ENCODE measurements at places on chromosomes 16 and 17. TPM values are rescaled to one million over a fixed set of nuclear protein-coding genes. Genes with fewer than 3 reads are reported as not detected.

GRCh38 chr17:46143827-46144236, 49.4 kb downstream of the KANSL1 start:
- no peaks in the 10 kb centered on the region for H3K36me3 ChIP-seq
- no peak for DNase-seq
- no peak overlapping the region for H3K27ac ChIP-seq
- H3K4me3 ChIP-seq, result no peak overlapping the region
- H3K27me3 ChIP-seq, result peaks cover 7% of the 10 kb centered on the region

- H3K4me3 ChIP-seq, result no peak overlapping the region
- no peaks in the 10 kb centered on the region for H3K4me1 ChIP-seq
- no peaks in the 10 kb centered on the region for H3K36me3 ChIP-seq
- no peak for DNase-seq
- no peak overlapping the region for H3K27ac ChIP-seq
Observed at GRCh38 chr16:48862087-48862532, 252.1 kb upstream of the N4BP1 start.

DNA sequence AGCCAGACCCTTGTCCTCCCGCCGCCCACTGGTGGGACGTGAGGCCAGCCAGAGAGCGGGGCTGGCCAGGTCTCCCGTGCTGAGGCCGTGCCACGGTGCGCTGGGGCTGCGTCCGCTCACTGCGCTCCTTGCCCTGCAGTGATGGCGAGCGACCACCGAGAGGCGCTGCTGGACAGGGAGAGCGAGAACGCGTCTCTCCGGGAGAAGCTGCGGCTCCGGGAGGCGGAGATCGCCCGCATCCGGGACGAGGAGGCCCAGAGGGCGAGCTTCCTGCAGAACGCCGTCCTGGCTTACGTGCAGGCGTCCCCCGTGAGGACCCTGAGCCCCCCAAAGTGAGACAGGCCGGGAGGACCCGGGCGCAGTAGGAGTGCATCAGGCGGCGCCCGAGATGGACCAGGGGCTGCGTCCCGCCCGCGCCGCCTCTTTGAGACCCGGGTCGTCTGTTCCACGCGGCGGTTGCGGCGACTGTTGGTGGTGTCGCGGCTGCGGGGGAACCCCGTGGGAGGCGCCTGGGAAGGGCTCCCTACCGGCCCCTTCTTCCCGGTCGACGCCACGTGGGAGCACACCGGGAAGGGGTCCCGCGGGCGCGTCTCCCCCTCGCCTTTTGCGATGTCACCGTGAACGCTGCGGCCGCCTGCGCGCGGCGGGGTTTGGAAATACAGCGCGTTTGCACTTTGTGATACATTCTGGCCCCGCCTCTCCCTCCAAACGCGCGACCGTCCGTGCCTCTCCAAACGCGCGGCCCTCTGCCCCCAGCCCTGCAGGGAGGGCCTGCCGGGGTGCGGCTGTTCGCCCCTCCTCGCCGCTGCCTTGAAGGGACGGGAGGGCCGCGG, 792 bp upstream of the RAC3 start:
- peaks cover 8% of the 10 kb centered on the region for H3K27me3 ChIP-seq
- peaks cover 3% of the 10 kb centered on the region for H3K4me1 ChIP-seq
- no peak overlapping the region for H3K27ac ChIP-seq
- H3K4me3 ChIP-seq, result peak overlapping the region; percentile 57

The KCNG4 gene
- not detected for total RNA-seq

The PYDC1 gene
- not detected for total RNA-seq

- DNase-seq, result no peak
- no peak overlapping the region for H3K27ac ChIP-seq
- peaks cover 41% of the 10 kb centered on the region for H3K4me1 ChIP-seq
Observed at GRCh38 chr17:76411247-76411646, 26.8 kb downstream of the SPHK1 start.

- no peak for DNase-seq
- H3K27ac ChIP-seq, result no peak overlapping the region
- H3K36me3 ChIP-seq, result peaks cover 4% of the 10 kb centered on the region
- no peaks in the 10 kb centered on the region for H3K4me1 ChIP-seq
- no peaks in the 10 kb centered on the region for H3K27me3 ChIP-seq
Observed at GRCh38 chr17:14693382-14693781, 392.5 kb downstream of the HS3ST3B1 start.

The GAS2L2 gene
- total RNA-seq, result 0.27 TPM

- H3K27me3 ChIP-seq, result no peaks in the 10 kb centered on the region
- no peaks in the 10 kb centered on the region for H3K36me3 ChIP-seq
- no peak overlapping the region for H3K27ac ChIP-seq
- H3K4me3 ChIP-seq, result no peak overlapping the region
- H3K4me1 ChIP-seq, result peaks cover 3% of the 10 kb centered on the region
Observed at GRCh38 chr17:3735515-3735914, 11.8 kb downstream of the HASPIN start.

The CIITA gene
- total RNA-seq, result 0.69 TPM

GRCh38 chr16:71297341-71297634, 8.1 kb upstream of the CMTR2 start:
- H3K4me3 ChIP-seq, result no peak overlapping the region
- DNase-seq, result no peak
- H3K27me3 ChIP-seq, result no peaks in the 10 kb centered on the region
- H3K36me3 ChIP-seq, result no peaks in the 10 kb centered on the region

DNA sequence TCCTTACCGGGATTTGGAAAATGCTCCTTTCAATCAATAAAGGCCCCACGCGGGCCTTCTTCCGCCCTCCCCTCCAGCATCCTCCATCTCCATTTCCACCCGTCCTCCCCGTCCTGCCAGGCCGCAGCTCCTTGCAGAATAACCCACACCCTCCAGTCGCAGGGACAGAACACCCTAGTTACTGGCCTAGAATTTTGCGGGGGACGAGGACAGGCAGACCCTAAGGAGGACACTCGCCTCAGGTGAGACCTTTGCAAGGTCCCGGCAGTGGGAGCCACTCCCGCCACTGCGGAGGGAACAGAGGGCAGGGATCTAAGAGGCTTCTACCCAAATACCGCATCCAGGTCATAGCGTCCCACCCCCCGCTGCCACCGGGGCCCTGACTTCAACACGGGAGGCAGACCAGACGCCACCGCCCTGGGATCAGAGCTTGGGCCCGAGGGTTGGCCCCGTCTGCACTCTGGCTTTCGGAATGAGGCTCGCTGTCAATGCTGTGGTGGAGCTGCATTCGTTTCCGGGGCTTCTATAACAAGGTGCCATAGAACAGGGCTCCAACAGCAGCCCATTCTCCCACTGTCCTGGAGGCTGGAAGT, 26.8 kb downstream of the SLC25A10 start:
- no peak for DNase-seq
- peaks cover 3% of the 10 kb centered on the region for H3K4me1 ChIP-seq
- no peak overlapping the region for H3K4me3 ChIP-seq
- peaks cover 8% of the 10 kb centered on the region for H3K27me3 ChIP-seq
- H3K27ac ChIP-seq, result no peak overlapping the region
- H3K36me3 ChIP-seq, result no peaks in the 10 kb centered on the region

The CES5A gene
- not detected for total RNA-seq

- no peak overlapping the region for H3K4me3 ChIP-seq
- DNase-seq, result no peak
- no peaks in the 10 kb centered on the region for H3K36me3 ChIP-seq
- peaks cover 2% of the 10 kb centered on the region for H3K27me3 ChIP-seq
- H3K27ac ChIP-seq, result no peak overlapping the region
Observed at GRCh38 chr17:57756951-57757350, 11.9 kb upstream of the CCDC182 start.

DNA sequence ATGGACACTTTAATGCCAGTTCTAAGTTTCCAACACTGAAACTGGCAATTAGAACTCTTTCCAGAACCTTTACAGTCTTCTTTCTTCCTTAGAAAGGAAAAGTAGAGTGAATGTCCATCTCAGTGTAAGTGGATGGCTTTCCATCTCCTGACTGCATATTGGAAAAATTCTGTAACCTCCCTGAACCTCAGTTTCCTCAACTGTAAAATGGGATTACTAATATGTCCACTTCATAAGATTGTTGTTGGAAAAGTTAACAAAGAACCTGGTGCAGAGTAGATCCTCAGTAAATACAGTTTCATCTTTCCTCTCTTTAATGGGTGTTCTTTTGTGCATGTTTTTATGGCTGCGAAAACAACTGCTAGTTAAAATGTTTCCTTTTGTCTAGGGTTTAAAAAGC, 2.6 kb downstream of the TMEM98 start:
- no peak for DNase-seq
- no peak overlapping the region for H3K4me3 ChIP-seq
- H3K36me3 ChIP-seq, result no peaks in the 10 kb centered on the region
- H3K4me1 ChIP-seq, result peaks cover 1% of the 10 kb centered on the region
- peaks cover 4% of the 10 kb centered on the region for H3K27me3 ChIP-seq

DNA sequence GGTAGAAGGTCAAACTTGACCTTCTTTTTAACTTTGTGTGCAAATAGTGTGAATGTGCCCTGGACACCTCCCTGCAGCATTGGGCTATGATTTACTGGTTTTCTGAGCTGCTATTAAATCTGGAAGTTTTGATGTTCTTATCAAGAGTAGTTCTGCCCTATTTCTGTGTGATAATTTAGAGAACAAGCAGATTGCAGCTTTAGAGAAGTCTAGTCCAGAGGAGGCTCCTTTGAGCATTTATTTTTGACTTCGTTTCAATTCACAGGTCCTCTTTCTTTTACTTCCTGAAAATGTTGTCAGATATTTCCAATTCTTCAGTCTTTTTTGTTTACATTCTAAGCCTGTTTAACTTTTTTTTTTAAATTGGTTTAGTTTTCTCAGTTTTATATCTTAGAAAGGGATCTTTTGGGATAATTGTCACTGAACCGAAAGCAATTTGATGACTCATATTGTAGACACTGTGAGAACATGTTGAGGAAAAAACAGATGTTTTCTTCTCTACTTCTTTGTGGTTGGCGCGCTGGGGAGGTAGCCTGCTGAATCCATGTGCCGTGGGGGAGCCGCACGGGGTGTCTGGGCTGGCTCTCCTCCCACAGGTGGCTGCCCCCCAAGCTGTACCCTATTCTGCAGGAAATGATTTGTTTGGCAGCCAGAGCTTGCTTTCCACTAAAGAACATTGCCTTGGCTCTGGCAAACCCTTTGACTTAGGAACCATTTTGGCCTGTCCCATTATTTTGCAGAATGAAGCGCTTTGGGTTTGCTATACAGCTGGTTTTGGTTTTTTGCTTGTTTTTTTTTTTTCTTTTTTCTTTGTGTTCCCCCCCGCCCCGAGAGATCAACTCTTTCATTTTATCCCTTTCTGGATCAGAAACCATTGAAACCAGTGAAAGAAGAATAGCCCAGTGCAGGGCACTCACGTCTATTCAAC, 53.4 kb downstream of the MFSD11 start:
- no peak overlapping the region for H3K27ac ChIP-seq
- H3K27me3 ChIP-seq, result peaks cover 2% of the 10 kb centered on the region
- DNase-seq, result no peak
- no peaks in the 10 kb centered on the region for H3K36me3 ChIP-seq
- no peak overlapping the region for H3K4me3 ChIP-seq

DNA sequence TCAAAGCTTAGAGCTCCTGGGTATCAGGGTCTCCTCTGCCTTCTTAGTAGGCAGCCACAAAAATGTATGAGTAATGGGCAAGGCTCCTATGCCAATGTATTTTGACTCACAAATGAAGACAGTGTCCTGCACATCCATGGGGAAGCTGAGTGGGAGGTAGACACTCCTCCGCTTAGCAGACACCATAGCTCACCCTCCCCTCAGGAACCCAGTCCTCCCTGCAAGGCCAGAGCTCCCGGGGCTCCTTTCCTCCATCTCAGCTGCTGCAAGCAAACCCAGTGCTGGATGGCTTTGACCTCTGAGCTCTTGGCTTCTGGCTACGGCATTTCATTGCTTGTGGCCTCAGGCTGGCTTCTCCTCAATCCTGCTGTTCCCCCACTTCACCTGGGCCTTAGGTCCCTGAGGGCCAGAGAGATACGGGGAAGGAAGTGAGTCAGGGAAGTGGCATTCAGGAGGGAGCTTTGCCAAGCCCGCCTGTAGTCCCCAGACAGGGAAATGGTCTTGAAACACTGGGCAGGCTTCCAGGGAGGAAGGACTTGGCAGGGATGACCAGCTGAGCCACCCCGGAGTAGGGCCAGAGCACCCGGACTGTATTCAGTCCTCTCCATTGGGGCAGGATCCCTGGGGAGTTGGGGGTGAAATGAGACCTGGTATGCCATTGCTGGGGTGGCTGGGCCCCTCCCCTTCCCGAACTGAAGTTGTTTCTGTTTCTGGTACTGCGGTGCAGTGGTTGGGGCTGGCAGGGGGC, 4.5 kb downstream of the ABCC3 start:
- DNase-seq, result no peak
- H3K4me1 ChIP-seq, result peaks cover 2% of the 10 kb centered on the region
- H3K4me3 ChIP-seq, result no peak overlapping the region
- no peaks in the 10 kb centered on the region for H3K36me3 ChIP-seq

DNA sequence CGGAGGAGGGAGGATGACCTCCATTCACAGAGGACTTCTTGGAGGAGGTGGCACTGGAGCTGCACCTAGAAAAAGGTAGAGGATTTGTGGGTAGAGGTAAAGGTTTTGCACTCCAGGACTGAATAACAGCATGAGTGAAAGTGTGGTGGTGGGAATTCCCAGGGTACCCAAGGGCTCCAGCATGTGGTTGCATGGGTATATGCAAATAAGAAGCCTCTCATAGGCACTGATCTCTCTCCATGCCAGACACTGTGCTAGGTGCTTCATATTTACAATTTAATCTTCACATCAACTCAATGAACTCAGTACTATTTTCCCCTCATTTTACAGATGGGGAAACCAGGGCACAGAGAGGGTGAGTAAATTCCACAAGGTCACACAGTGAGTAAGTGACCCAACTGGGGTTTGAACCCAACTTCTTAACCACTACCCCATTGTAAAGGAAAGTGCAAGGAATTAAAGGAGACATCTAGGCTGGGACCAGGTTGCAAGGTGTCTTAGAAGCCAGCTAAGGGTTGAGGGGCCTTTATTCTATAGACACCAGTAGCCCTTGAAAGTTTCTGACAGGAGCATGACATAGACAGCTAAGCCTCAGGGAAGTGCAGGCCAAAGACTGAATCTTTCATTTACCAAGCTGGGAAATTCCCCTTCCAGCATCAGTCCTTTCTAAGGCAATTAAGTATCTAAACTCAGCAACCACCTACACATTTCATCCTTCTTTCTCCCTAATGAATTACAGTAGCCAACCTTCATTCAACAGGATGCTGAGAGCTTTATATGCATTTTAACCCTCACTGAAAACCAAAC, 21.3 kb downstream of the SCNN1B start:
- H3K4me3 ChIP-seq, result no peak overlapping the region
- H3K27ac ChIP-seq, result no peak overlapping the region
- peaks cover 2% of the 10 kb centered on the region for H3K27me3 ChIP-seq
- no peaks in the 10 kb centered on the region for H3K4me1 ChIP-seq
- no peak for DNase-seq

DNA sequence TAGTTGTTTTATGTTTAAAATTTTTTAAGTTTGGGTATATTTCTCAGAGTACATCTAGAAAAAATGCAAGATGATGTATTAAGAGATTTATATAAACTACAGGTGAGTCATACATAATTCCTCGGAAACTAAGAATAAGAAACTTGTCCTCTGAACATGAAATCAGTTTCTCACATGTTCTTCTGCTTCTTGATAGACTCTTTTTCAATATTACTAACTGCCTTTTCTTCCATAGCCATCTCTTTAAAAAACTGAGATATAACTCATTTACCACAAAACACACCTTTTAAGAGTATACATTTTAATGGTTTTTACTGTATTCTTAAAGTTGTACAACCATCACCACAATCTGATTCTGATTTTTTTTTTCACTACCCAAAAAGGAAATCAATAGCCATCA, 238.4 kb upstream of the AXIN2 start:
- DNase-seq, result no peak
- H3K36me3 ChIP-seq, result peaks cover 8% of the 10 kb centered on the region
- H3K27me3 ChIP-seq, result no peaks in the 10 kb centered on the region

- no peak overlapping the region for H3K4me3 ChIP-seq
- no peak overlapping the region for H3K27ac ChIP-seq
- H3K4me1 ChIP-seq, result peaks cover 3% of the 10 kb centered on the region
- no peaks in the 10 kb centered on the region for H3K36me3 ChIP-seq
- H3K27me3 ChIP-seq, result no peaks in the 10 kb centered on the region
Observed at GRCh38 chr16:71537643-71538042, 11.4 kb downstream of the CHST4 start.

The EMC8 gene
- total RNA-seq, result 34.2 TPM

The IGSF6 gene
- total RNA-seq, result not detected
